ENCODE measurements at places on chromosomes 3 and 15.
A peak's percentile ranks its signal among the peaks of the same experiment; 100 is the strongest.

DNA sequence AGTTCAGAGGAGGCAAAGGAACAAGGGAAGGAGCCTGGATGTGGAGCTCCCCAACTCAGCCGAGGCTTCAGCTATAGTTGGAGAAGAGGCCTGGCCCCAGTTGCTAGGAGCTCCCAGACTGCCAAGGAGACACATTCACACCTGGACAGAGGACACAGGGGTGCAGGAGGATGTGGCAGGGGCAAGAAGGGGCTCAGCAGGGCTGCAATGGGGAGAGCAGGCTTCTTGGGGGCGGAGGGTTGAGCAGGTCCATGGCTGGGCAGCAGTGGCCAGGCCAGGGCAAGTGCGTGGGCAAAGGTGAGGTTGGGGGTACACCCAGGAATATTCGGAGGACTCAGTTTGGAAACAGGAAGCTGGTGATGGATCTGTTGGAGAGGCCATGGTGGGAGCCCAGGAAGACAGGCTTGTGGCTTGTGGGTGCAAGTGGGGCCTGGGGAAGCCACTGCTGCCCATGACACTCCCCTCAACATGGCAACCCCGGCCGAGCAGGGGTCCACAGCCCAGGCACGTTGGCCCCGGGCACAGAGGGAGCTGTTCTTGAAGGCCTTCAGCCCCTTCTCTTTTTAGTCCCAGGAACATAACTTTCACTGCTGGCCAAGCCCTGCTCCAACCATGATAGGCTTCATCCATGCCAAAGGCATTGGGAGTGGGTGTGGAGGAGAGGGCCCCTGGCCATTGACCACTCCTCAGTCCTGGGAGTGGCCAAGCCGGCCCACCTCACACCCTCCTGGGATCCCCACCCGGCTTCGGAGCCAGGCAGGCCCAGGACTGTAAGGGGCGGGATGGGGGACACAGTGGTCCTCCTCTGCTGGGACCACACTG is 33.3 kb downstream of the TSPAN3 start:
- no peak for DNase-seq

DNA sequence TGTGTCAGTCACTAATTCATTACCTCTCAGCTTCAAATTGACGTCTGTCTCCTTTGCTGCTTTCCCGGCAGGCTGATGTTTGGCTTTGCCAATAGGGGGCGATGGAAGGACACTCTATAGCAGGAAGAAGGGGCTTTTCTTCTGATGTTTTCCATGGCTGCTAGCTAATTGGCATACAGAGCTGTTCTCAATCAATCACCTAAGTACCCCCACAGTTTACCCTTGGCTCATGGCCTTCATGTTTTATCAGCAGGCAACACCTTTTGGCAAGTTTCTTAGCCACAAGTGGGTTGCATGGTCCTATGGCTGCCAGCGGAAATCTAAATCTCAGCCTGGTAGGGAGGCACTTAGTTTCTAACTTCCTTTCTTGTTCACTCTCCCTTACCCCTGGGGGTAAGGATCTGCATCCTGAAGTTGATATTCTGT is 45.0 kb downstream of the ESYT3 start:
- DNase-seq = peak; percentile 52

GRCh38 chr3:139473155-139473771 is 3.1 kb downstream of the RBP2 start:
- no peak for DNase-seq

- DNase-seq = no peak
These were observed 9.0 kb upstream of the IGDCC4 start for GRCh38 chr15:65431731-65432130.

DNA sequence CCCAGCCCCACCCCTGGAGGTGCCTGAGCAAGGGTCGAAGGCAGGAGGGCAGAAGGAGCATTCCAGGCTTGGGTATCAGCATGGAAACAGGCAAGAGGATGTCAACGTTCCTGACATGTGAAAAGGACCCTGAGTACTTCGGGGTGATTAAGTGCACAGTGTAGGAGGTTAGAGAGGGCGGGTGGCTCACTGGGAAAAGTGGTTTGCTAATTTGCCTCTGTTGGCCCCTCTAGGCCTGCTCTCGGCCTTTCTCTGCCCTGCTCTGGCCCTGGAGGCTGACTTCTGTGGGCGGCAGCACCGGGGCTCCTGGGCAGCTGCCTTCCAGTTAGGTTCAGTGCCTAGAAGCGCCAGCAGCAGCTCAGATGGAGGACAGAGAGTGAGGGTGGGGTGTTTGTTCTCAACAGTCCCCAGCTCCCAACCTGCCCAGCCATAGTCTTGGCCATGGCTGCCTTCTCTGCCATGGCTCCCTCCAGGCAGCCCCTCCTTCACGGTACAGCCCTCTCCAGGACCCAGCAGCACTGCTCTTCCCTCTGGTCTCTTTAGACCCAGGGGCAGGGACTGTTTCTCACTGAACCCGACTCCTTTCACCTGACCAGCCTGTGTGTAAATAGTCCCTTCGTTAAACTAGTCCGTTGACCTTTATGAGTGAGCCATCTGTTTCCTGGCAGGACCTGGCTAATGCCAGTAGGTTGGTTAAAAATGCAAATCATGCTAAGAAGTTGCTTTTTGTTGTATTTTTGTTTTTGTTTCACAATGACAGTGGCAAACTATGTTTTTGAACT is 107.1 kb upstream of the TPM1 start:
- DNase-seq = no peak

DNA sequence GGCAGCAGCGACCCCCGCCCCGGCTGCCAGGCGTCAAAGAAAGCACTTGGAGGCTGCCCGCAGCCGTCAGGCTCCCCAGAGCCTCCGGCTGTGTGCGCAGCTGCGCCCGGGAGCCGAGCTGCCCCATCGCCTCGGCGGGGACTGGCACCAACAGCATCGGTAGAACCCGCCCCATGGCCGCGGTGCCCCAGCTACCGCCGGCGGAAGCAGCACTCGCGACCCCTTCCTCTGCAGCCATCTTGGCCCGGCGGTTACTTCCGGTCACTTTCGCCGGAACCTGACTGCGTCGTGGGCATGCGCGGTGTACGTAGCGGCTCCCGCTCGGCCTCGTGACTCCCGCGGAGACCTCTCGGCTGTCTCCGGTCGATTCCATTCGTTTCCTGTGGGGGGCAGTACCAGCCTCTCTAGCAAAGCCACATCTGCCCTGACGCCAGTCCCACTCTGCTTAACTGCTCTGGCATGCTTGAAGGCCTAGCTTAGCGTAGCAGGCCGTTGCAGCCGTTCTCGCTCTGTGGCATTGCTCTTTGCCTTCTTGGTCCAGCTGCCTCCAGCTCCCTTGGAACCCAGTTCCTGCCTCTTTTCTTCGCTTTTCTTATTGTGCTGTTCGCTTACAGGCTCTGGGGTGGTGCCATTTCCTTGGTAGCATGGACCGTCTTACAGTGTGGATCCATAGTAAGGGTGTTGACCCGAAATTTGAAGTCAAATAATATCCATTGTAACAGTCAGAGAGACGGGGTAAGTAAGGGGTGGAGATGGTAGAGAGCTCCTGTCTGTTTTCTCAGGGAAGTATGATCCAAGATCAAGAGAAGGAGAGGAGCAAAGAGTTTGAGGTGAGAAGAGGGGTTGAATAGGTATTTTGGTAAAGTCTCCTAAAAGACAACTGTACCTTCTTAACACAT is at the start of gene SPG11:
SPG11 (minus strand) TSS at position 253 of the 899 bp plus-strand sequence; CDS start at position 238, 15 bp downstream.
- DNase-seq = peak; percentile 96

DNA sequence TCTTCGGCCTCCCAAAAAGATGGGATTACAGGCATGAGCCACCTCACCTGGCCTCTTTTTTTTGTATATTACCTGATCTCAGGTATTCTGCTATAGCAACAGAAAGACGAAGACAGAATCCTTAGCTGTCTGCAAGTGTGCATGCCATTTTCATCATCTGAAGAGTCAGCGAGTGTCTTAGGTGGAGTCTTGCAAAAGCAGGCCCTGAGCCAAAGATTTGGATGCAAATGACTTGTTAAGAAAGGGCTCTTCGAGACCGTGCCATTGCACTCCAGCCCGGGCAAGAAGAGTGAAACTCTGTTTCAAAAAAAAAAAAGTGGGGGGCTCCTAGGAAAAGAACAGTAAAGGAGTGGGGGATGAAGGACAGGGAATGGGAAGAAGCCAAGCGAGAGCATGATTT is 10.2 kb upstream of the TRIM69 start:
- no peak for DNase-seq

DNA sequence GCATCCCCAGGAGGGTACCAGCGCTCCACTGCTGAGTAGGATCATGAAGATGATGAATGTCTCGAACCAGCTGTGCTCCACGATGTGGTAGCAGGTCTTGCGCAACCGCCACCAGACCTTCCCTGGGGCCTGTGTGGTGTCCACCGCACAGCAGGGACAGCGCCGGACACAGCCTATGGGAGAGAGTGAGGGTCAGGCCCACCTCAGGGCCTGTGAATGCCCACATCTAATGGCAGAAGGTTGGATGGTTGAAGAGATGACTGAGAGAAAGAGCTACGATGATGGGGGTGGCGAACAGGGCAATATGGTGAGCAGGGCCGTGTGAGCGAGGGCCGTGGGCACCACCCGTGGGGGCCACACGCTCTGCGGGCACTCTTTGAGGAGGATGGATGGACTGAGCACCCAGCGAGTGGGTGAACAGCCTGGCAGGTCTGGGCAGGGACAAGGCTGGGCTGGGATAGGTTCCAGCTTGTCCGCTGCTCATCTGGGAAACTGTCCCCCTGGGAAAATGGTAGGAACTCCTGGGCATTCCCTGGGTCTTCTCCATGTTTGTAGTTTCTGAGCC is 74.1 kb downstream of the SCN5A start:
- no peak for DNase-seq

- peak; percentile 86 for DNase-seq
These were observed 6.1 kb upstream of the DUSP7 start for GRCh38 chr3:52062505-52062904.

- no peak for DNase-seq
These were observed 31.0 kb downstream of the SLC6A20 start for GRCh38 chr3:45765266-45765851.

- DNase-seq = peak; percentile 58
These were observed 106.4 kb upstream of the SLC2A2 start for GRCh38 chr3:171132873-171133272.
